ENCODE measurements at places on chromosomes 11 and 22.
A peak's percentile ranks its signal among the peaks of the same experiment; 100 is the strongest.

- no peaks in the 10 kb centered on the region for H3K4me1 ChIP-seq
- no peak overlapping the region for H3K4me3 ChIP-seq
- no peak overlapping the region for H3K27ac ChIP-seq
- DNase-seq, result no peak
Measured at GRCh38 chr11:46729110-46730027, 10.4 kb downstream of the F2 start.

- H3K27ac ChIP-seq, result no peak overlapping the region
- H3K4me1 ChIP-seq, result peaks cover 9% of the 10 kb centered on the region
- H3K27me3 ChIP-seq, result no peaks in the 10 kb centered on the region
- H3K36me3 ChIP-seq, result no peaks in the 10 kb centered on the region
- peak; percentile 51 for DNase-seq
Measured at GRCh38 chr11:63837027-63837688, 1.8 kb upstream of the MARK2 start.

- no peaks in the 10 kb centered on the region for H3K27me3 ChIP-seq
- H3K4me1 ChIP-seq, result peaks cover 5% of the 10 kb centered on the region
- DNase-seq, result no peak
Measured at GRCh38 chr11:12402025-12402424, 24.7 kb downstream of the PARVA start.

DNA sequence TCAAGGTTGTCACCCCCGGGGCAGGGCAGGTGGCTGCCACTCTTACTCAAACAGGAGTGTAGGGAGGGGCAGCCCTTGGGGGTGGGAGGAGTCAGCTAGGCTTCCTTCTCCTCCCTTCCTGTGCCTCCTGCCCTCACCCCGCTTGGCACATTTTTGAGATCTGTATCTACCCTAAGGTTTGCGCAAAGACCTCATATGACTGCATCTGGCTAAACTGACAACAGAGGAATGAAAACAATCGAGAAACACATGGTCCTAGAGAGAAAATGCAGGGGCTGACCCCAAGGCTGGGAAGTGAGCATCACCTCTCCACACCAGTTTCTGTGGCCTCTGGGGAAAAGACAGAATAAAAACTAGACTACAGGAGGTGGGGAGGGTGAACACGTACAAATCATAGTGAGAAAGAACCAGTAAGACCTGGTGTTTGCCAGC is 28.1 kb downstream of the IGSF9B start:
- no peak overlapping the region for H3K4me3 ChIP-seq
- H3K4me1 ChIP-seq, result no peaks in the 10 kb centered on the region
- no peaks in the 10 kb centered on the region for H3K27me3 ChIP-seq
- peak; percentile 20 for DNase-seq
- H3K36me3 ChIP-seq, result no peaks in the 10 kb centered on the region

DNA sequence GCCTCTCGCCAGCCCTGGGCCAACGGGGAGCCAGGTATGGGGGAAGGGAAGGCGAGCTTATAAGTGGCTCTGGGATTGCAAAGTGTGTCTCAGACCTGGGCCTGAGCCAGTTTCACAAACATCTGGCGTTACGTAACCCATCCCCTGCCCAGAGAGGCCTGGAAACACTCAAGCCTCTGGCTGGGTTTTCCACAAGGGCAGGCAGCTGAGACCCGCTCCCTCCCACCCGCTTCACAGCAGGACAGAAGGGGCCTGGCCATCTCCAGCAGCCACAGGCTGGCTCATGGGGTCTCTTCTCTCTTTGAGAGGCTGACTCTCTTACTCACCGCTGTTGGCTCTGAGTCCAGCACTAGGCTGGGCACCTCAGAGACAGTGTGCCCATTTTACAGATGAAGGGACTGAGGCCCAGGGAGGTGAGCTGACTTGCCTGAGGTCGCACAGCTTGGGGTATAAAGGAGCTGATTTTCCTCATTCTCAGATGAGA is 44.5 kb downstream of the TRIOBP start:
- no peaks in the 10 kb centered on the region for H3K36me3 ChIP-seq
- H3K4me3 ChIP-seq, result no peak overlapping the region
- H3K4me1 ChIP-seq, result peaks cover 35% of the 10 kb centered on the region
- peak; percentile 99 for DNase-seq
- no peaks in the 10 kb centered on the region for H3K27me3 ChIP-seq

DNA sequence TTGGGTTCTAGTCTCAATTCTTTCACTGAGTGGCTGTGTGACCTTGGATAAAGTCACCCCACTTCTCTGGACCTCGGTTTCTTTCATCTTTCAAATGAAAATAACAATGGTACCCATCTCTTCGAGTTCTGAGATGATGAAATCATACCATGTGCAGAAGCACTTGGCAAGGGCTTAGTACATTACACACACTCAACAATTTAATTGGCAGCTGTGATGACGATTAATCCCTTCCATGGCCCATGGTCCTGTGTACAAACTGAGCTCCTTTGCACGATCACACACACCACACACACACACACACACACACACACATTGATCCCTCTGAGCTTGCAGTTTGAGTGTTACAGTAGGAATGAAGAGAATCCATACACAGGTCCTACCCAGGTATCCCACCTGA is 103.4 kb upstream of the ASPHD2 start:
- no peaks in the 10 kb centered on the region for H3K36me3 ChIP-seq
- H3K27ac ChIP-seq, result no peak overlapping the region
- H3K4me1 ChIP-seq, result peaks cover 2% of the 10 kb centered on the region
- H3K27me3 ChIP-seq, result no peaks in the 10 kb centered on the region
- no peak for DNase-seq

DNA sequence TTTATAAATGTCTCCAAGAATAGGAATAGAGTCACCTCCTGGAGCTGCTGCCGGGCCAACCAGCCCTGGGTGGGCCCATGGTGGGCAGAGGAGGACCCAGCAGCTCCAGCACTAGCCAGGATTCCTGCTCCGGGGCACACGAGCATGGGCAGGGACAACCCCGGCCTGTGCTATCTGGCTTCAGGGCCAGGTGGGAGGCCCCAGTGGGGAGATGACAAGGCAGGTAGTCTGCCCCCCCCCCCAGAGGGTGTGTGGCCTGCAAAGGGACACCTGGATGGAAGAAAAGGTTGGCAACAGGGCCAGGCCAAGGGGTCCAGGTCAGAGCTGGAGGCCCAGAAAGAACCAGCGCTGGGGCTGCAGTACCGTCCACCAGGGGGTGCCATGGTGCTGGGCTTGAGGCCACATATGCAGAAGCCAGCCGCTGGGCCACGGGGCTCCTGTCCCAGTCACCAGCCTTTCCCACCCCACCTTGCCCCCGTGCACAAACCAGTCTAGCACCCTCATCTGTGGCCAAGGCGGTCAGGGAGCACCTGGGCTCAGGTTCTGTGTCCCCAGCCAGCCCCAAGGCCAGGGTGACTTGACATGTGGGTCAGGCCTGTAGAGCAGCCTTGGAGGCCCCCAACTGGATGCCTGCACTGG is 3.4 kb downstream of the TSPAN32 start:
- peak overlapping the region; percentile 1 for H3K27ac ChIP-seq
- peaks cover 9% of the 10 kb centered on the region for H3K4me1 ChIP-seq
- no peak overlapping the region for H3K4me3 ChIP-seq

DNA sequence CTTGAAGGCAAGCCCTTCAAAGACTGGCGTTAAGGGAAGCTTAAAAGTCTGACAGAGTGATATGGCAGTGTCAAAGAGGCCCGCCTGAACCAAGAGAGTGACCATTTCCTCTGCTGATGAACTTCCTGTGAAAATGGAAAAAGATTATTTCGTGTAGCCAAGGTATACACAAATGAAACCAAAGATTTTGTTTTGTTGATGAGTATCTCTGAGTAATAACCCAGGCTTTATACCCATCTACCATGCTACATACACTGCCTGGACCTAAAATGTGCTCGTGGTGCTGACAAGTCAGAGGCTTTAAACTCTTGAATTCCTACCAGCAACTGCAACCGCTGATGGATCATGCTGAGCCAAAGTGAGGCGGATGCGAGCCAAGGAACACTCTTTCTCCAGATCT is 21.0 kb upstream of the FNBP4 start:
- H3K36me3 ChIP-seq, result peaks cover 6% of the 10 kb centered on the region
- no peak overlapping the region for H3K27ac ChIP-seq
- H3K4me1 ChIP-seq, result peaks cover 2% of the 10 kb centered on the region
- no peaks in the 10 kb centered on the region for H3K27me3 ChIP-seq

- no peak overlapping the region for H3K4me3 ChIP-seq
- no peaks in the 10 kb centered on the region for H3K27me3 ChIP-seq
- no peaks in the 10 kb centered on the region for H3K36me3 ChIP-seq
- no peak overlapping the region for H3K27ac ChIP-seq
Measured at GRCh38 chr11:76561245-76561644, 109.3 kb downstream of the LRRC32 start.

- peaks cover 35% of the 10 kb centered on the region for H3K4me1 ChIP-seq
- H3K4me3 ChIP-seq, result no peak overlapping the region
- H3K27ac ChIP-seq, result no peak overlapping the region
- peaks cover 14% of the 10 kb centered on the region for H3K36me3 ChIP-seq
- no peak for DNase-seq
Measured at GRCh38 chr11:122173587-122173986, 57.6 kb upstream of the BLID start.

DNA sequence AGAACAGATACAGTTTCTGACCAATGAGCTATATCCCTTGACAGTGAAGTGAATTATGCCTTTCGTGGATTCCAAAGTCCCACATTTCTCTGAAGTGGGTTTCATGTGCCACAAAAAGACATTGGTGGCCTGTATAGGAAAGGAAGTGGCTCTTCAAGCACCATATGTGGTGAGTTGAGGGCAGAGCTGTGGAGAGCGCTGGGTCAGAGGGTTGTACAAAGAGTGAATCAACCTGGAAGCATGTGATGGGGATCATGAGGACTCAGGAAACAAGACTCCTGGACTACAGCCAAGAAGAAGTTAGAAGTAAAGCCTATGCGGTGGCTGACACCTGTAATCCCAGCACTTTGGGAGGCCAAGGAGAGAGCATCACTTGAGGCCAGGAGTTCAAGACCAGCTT is 579 bp upstream of the SLC5A4 start:
- H3K27me3 ChIP-seq, result no peaks in the 10 kb centered on the region
- H3K27ac ChIP-seq, result no peak overlapping the region
- no peak for DNase-seq
- H3K4me3 ChIP-seq, result no peak overlapping the region

GRCh38 chr11:117187428-117187798 is 8.9 kb downstream of the SIDT2 start:
- H3K36me3 ChIP-seq, result peaks cover 22% of the 10 kb centered on the region
- H3K27ac ChIP-seq, result no peak overlapping the region
- H3K4me3 ChIP-seq, result no peak overlapping the region
- no peak for DNase-seq
- no peaks in the 10 kb centered on the region for H3K27me3 ChIP-seq
- H3K4me1 ChIP-seq, result no peaks in the 10 kb centered on the region

DNA sequence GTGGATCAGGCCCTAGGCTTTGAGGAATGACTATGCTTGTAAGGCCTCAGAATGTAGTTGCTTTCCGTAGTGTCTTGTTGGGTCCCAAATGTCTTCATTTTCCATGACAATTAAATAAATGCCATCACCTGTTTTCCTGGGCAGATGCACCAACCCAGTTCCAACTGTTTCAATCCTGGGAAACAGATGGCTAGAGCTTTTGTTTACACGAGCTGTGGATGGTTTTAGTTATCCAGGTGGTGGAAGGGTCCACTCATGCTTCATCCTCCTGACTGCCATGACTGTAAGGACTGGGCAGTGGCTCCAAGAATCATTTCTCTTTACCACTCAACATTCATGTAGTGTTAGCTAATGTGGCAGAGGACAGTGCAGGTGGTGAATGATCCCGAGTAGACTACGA is 8.6 kb downstream of the RCN1 start:
- H3K27me3 ChIP-seq, result no peaks in the 10 kb centered on the region
- no peak overlapping the region for H3K4me3 ChIP-seq
- H3K36me3 ChIP-seq, result peaks cover 26% of the 10 kb centered on the region
- no peak for DNase-seq
- peaks cover 2% of the 10 kb centered on the region for H3K4me1 ChIP-seq

- no peaks in the 10 kb centered on the region for H3K36me3 ChIP-seq
- no peak overlapping the region for H3K27ac ChIP-seq
- no peak for DNase-seq
Measured at GRCh38 chr11:76756341-76756741, 26.8 kb upstream of the TSKU start.

- no peaks in the 10 kb centered on the region for H3K27me3 ChIP-seq
- H3K36me3 ChIP-seq, result no peaks in the 10 kb centered on the region
- peak; percentile 95 for DNase-seq
Measured at GRCh38 chr11:118359295-118359958, at the start of gene UBE4A. UBE4A (plus strand) TSS chr11:118359600; CDS start chr11:118365081, 5,481 bp downstream.

DNA sequence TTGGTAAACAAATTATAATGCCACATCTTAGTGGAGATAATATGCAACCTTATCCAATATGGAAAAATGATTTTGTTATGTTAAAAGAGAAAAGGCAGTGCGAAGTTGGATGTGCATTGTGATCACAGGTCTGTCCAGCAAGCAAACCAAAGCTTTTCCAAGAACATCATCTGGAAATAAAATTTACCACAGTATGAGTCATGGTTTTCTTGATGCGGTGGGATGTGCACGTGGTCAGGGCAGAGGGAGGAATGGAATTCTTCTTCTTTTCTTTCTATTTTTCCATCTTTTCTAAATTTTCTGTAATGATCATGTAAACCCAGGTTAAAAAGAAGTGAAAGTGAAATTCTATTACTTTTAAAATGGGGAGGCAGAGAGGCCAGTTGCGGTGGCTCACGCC is 169.8 kb downstream of the C11orf91 start:
- H3K4me3 ChIP-seq, result no peak overlapping the region
- H3K4me1 ChIP-seq, result no peaks in the 10 kb centered on the region
- H3K27ac ChIP-seq, result no peak overlapping the region
- H3K27me3 ChIP-seq, result no peaks in the 10 kb centered on the region

DNA sequence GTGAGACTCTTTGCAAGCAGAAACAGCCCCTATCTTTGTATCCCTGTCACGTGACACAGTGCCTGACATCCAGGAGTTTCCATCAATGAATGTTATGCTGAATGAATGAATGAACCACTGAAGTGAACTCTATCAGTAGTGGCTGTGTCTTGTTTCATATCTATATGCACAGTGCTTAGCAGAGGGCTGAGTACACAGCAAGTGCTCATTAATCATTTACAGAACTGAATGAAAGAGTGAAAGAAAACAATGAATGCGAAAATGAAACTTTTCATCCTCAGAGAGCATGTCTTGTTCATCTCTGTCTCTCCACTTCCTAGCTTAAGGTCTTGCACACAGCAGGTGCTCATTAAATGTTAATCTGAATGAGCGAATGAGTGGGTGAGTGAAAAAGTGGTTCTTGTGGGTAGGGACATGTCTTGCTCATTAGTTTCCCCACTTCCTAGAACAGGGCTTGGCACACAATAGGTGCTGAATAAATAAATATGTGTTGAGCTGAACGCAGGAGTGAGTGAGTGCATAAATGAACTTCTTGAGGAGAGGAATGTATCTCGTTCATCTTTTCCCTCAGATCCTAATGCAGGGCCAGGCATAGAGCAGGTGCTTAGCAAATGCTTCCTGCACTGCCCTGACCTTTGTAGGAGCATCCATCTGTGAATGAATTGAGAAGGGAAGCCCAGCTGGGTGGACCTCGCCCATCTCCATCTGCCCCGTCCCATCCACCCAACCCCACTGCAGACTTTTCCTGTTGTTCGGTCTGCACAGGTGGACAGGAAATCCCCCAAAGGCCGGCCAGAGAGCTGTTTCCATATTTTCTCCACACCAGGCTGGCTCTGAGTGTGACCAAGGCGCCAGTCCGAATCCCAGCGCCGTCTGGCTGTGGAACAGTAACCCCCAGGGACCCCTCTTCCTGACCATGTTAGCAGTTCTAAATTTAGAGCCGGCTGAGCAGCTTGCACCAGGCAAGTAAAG is 113.4 kb upstream of the CRYBB3 start:
- no peak overlapping the region for H3K27ac ChIP-seq
- no peaks in the 10 kb centered on the region for H3K27me3 ChIP-seq
- H3K36me3 ChIP-seq, result no peaks in the 10 kb centered on the region
- no peaks in the 10 kb centered on the region for H3K4me1 ChIP-seq

Data from fibroblast of lung (primary cell).